Stimulated activated CD8-positive, alpha-beta memory T cell treated with anti-CD3 and anti-CD28 coated beads, Interleukin-4, amount 100 ng/mL, for 1 hour (primary cell): ENCODE measurements at places on chromosomes 5 and 9.

DNA sequence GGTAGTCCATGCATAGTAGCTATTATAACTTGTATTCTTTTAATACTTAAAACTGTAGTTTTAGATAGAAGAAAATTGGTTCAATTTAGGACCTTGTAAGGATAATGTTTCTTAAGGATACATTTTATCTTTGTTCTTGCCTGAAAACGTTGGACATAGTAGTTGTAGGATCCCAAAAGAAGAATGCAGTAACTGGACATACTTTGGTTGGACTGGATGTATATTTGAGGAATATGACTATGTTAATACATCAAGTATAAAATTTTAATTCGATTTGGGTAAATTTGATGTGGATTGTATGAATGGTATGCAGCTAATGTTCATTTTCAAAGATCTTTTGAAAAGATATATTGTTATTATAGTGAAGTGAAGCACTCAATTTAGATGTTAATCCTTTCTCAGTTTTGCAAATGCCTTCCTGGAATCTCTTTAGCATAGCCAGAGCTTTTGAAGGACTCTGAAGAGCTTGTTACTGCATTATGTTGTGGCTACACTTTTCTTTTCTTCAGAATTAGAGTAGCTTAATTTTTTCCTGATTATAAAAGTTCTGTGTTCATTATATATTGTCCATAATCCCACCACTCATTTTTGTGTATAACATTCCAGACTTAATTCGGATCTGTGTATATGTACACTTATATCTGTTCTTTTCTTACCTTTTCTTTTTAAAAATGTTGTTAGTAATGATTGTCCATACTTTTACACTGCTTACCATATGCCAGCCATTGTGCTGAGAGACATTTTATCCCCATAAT lies 41.2 kb downstream of the LRRTM2 start:
- DNase-seq: no peak

DNA sequence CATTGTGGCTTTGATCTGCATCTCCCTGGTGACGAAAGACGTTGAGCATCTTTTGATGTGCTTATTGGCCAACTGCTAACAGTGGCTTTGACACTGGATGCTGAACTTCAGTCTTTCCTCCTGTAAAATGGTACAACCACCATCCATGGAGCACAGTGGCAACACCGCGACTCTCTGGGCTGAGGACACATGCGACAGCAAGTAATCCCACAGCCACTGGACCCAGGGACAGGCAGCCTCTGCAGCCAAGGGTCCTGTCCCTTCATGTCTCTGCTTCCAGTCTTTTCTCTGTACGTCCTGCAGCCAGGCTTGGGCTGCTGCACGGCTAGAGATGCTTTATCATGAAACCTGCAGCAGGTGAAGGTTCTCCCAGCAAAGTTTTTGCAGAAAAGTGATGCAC lies 83.5 kb downstream of the DAP start:
- DNase-seq: no peak

- DNase-seq: no peak
These were observed 259.6 kb downstream of the EPB41L4A start for GRCh38 chr5:112159435-112159834.

DNA sequence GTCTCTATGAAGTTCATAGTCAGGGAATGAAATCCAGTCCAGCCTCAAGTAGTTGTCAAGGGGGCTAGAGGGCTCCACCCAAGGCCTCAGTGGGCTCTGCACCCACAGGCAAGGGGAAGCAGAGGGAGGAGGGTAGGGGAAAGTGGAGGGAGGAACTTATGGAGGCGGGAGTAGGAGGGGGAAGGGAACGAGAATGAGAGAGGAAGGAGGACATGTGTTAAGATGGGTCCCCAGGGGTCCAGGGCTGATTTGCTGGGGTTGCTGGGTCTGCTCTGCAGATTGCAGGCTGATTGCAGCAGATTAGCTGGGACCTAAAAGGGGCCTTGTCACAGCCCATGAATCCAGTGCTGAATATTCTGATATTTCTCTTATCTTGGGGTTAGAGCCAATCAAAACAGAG lies 166.9 kb upstream of the IL12B start:
- DNase-seq: no peak

- DNase-seq: no peak
These were observed 175.4 kb downstream of the RGS3 start for GRCh38 chr9:113638897-113639296.

DNA sequence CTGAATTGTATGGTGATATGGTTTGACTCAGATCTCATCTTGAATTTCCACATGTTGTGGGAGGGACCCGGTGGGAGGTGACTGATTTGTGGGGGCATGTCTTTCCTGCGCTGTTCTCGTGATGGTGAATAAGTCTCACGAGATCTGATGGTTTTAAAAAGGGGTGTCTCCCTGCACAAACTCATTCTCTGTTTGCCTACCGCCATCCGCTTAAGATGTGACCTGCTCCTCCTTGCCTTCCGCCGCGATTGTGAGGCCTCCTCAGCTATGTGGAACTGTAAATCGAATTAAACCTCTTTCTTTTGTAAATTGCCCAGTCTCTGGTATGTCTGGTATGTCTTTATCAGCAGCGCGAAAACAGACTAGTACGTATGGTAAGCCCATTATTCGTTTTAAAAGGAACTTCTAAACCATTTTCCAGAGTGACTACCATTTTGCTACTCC lies 48.7 kb downstream of the SLC36A1 start:
- DNase-seq: no peak

DNA sequence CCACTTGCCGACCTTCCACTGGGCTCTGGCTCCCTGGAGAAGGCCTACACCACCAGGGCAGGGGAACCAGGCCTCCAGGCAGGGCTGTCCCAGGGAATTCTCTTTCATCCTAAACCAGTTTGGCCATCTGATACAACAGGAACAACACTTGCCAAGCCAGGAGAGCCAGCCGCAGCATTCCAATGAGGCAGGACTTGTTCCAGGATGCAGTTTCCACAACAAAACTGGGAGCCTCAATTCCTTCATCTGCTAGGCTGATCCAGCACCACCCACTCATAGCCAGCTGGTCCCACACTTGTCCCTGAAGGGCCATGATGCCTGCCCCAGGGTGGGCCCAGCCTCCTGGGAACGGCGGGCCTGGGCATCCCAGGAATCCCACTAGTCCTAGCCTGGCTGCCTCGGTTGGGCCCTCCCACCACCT lies 26.0 kb downstream of the BICD2 start:
- no peak for DNase-seq

- no peak for DNase-seq
These were observed 32.6 kb upstream of the RXRA start for GRCh38 chr9:134293611-134294152.

GRCh38 chr5:4348919-4349318 lies 753.3 kb downstream of the IRX1 start:
- no peak for DNase-seq

GRCh38 chr9:111360881-111361280 lies 30.9 kb upstream of the OR2K2 start:
- no peak for DNase-seq

DNA sequence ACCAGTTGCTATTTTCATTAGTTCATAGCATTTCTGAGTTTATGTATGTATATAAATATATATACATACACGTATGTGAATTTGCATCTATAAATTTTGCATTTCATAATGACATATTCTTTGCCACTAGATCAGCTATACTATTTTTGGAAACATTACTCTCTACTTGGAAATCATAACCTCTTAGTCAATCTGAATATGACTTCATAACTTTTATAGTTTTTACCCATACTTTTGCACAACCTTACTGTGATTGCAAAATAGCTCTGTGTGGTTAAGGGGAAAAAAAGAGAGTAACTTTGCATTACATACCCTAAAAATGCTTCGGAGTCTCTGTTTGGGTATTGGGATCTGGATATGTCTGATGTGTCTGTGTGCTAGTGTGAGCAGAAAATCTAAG lies 44.9 kb upstream of the ADAMTSL1 start:
- no peak for DNase-seq

- DNase-seq: no peak
These were observed 129.2 kb downstream of the ZDHHC21 start for GRCh38 chr9:14563902-14564624.
